ENCODE measurements at places on chromosomes 1 and 21. TPM values are rescaled to one million over a fixed set of nuclear protein-coding genes. Genes with fewer than 3 reads are reported as not detected.
A peak's percentile ranks its signal among the peaks of the same experiment; 100 is the strongest.

DNA sequence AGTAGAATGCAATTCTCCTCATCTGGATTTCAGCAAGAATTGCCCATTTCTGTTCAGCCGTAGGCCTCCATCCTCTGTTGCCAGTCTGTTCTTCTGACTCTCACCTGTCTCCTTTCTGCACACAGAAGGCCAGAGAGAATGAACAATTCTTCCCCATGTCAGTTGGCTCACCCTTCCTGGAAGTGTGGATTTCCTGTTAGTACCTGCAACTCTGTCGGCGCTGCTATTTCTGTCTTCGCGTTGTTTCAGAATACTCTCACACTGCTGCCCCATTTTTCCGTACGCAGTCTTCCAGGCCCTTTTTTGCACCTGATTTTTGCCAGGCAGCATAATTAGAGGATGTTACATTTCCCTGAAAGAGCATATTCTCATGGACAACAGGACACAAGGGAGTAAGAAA lies 200.7 kb downstream of the FGGY start:
- DNase-seq, result peak; percentile 18

GRCh38 chr1:77279929-77280328 lies 1.9 kb upstream of the AK5 start:
- no peak for DNase-seq

- DNase-seq, result no peak
Observed at GRCh38 chr1:226475142-226475511, 67.2 kb upstream of the PARP1 start.

DNA sequence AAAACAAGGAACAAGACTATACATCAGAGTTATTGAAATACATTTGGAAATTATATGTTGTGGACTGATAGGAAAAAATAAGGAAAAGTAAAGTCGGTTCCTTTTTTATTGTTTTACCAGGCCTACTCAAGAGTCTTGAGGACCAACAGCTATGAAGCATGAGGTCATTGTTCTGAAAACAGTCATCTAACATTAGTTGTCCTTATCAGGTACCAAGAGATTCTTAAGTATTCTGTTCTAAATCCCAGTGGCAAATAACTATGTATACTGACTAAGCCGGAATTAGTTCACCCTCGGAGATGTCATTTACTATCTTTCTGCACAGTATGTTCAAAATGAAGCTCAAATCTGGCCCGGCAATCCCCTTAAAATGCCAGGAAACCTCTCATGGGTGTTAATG lies 585 bp downstream of the ADGRL4 start:
- peak; percentile 44 for DNase-seq

- DNase-seq, result no peak
Observed at GRCh38 chr1:235112297-235113182, 16.1 kb downstream of the TOMM20 start.

- DNase-seq, result peak; percentile 65
Observed at GRCh38 chr1:204408074-204408507, 3.5 kb downstream of the PPP1R15B start.

DNA sequence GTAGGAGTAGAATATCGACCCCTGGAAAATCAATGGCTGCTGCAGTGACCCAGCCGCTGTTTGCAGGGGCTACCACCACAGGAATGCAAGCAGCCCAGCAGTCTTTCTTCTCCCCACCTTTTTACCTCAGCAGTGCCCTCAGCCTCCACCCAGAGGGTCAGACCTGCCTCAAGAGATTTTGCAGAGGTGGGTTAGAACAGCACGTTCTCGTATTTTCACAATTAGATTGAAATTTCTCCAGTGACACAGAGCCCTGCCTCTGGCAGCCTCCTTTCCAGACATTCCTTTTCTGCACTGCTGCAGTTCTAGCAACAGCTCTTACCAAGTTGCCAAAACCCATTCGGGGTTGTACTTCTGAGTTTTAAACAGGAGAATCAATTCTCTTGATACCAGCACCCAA lies 38.3 kb upstream of the PIGV start:
- no peak for DNase-seq

- no peak for DNase-seq
Observed at GRCh38 chr1:26190373-26190987, at the start of gene CATSPER4. Gene CATSPER4 (plus strand): TSS chr1:26190602. CDS start chr1:26190628, 26 bp downstream.

GRCh38 chr1:206951318-206952100 lies 5.2 kb upstream of the PIGR start:
- no peak for DNase-seq

DNA sequence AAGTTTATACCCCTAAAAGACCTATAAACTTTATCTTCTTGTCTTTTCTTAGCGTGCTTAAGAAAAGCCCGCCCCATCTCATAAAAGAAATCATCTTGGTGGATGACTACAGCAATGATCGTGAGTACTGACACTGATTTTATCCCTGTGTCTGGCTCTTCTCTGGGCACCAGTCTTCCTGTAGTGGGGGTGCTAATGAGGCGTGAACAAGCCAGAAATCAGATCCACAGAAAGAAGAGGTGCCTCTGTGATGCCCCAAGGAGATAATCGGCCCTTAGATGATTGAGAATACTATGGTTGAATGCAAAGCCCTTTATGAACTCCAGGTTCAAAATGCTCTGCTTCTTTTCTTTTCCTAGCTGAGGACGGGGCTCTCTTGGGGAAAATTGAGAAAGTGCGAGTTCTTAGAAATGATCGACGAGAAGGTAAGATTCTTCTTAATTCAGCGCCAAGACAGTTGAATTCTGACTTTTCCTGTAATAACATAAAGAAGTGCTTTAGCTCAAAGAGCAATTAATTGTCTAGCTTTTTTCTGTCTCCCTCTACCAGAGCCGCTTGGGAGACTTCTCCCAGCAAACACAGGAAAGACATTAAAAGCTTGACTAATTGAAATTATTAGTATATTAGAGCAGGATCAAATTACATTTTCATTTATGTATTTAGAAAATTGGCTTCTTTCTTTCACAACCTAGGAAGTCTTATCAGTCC lies 169.4 kb downstream of the GALNT2 start:
- no peak for DNase-seq

GRCh38 chr1:241167121-241167630 lies 189.8 kb downstream of the RGS7 start:
- no peak for DNase-seq

DNA sequence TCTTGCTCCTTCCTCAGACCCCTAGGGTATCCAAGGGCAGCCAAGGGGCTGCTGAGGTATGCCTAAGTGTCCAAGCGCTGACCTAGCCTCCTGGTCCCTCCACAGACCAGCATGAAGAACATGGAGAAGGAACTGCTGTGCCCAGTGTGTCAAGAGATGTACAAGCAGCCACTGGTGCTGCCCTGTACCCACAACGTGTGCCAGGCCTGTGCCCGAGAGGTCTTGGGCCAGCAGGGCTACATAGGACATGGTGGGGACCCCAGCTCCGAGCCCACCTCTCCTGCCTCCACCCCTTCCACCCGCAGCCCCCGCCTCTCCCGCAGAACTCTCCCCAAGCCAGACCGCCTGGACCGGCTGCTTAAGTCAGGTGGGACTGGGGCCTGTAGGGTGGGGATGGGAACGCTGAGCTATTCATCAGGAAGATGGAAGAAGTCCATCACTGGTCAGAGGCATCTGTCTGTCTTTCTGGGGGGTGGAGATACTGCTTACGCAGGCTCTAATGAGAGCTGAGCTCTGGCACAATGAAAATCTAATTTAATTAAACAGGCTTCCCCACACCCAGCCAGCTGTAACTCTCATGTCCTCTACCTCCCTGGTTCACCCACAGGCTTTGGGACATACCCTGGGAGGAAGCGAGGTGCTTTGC lies 1.8 kb downstream of the TRIM46 start:
- DNase-seq, result no peak

DNA sequence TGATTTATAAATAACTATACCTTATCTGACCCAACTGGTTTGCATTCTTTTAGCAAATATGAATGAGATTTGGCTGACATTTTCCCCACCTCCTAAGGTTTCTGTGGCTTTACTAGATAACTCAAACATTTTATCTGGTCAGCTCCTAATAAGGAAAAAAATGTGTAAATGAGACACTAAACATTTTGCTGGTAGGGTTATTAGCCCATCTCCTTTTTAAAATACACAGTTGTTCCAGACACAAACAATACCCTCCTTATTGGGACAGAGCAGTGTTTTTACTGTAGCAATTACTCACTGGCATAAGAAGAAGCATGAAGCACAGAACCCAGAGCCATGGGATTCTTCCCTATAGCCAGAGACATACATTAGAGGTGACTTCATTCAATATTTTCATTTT lies 53.8 kb upstream of the NUF2 start:
- DNase-seq, result no peak

DNA sequence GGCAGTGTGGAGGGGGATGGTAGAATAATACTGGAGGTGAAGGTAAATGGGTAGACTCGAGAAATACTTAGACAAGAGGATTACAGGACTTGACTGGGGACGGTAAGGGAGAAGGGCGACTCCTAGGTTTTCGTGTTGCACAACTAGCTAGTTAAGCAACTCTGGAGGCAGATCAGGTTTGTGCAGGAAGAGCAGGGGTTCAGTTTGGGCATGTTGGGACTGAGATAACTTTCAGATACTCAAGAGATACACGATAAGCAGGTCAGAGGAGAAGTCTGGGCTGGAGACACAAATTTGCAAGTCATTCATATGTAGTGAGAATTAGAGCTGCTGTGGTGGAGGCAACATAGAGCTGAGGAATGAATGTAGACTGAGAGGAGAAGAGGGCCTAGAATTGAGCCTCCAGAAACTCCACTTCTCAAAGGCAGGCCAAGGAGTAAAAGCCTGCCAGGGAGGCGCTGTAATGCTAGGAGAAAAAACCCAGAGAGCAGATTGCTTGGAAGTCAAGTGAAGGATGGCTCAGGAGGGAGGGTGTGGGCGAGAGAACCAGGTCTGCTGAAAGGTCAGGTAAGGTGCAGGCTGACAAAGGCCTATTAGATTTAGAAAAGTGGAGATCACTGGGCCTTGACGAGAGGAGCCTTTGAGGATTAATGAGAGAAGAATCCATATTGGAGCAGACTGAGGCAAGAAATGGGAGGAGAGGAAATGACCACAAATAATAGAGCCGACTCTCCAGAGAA lies 20.8 kb downstream of the MAB21L3 start:
- DNase-seq, result no peak

- DNase-seq, result peak; percentile 90
Observed at GRCh38 chr1:225454733-225455132, 26.9 kb upstream of the LBR start.

GRCh38 chr21:32795802-32796559 lies 24.4 kb upstream of the PAXBP1 start:
- DNase-seq, result no peak

- DNase-seq, result no peak
Observed at GRCh38 chr21:42544544-42544943, 30.9 kb downstream of the SLC37A1 start.

SELENOF gene
- total RNA-seq, result 214 TPM

UBL4B gene
- total RNA-seq, result not detected

CFHR4 gene
- total RNA-seq, result not detected

NHLH1 gene
- total RNA-seq, result under 0.01 TPM

CITED4 gene
- 2.8 TPM for total RNA-seq

CASQ2 gene
- total RNA-seq, result not detected

CA6 gene
- total RNA-seq, result not detected

CD1E gene
- not detected for total RNA-seq
